ENCODE measurements at places on chromosomes 16 and 17.

- no peak for DNase-seq
Measured at GRCh38 chr16:54540525-54541180, 254.1 kb upstream of the IRX3 start.

GRCh38 chr17:34865716-34866115 lies 95.5 kb downstream of the CCT6B start:
- DNase-seq, result no peak

DNA sequence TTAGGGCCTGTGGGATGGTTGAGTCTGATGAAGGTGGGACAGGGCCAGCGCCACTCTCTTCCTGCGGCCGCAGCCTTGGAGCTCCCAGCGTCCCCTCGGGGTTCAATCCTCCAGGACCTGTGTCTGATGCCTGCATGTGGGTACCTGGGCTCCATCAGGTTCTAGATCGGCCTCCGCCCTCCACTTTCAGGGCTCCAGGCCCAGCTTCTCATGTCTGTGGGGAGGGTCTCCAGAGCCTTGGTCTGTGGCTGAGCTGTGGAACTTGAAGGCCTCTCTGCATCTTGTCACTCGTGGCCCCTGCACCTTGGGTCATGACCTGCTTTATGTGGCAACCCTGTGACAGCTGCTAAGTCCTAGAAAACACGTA lies 89.8 kb upstream of the ZNF750 start:
- no peak for DNase-seq

GRCh38 chr16:81397879-81398520 lies 46.6 kb upstream of the CMIP start:
- DNase-seq, result no peak

- DNase-seq, result no peak
Measured at GRCh38 chr17:75207760-75208159, 2.3 kb downstream of the NUP85 start.

GRCh38 chr17:77666881-77667395 lies 291.6 kb upstream of the TNRC6C start:
- DNase-seq, result peak; percentile 40

DNA sequence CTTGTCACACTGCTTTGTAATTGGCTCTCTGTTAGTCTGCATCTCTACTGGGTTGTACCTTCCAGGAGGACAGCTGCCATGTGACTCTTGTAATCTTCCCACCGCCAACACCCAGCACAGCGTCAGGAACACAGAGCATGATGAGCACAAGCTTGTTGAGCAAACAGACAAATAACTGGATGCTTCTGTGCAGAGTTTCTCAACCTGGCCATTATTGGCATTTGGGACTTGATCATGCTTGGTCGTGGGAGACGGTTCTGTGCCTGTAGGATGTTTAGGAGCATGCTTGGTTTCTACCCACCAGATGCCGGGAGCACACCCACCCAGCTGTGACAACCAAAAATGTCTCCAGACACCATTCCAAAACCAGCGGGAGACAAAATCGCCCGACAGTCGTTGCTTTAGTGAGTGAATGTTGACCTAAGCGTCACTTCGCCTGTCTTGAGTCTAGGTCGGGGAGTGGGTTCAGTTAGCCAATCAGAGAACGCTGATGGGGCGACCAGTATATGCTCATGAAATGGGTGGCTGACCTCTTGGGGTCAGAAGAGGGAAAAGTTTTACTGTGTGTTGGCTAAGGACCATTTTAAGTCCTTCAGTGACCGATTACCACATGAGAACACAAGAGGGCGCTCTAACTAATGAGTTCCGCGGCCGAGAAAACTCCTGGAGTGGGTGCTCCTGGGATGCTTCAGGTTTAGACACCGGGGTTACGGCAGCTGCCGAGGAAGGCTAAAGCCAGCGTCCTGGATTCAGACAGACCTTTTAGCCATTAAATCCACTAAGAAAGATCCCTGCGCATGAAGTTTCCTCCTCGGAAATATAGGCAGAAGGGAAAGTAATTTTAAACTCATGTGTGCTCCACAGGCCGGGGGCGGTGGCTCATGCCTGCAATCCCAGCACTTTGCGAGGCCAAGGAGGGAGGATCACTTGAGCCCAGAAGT lies 57.8 kb upstream of the TEX2 start:
- peak; percentile 35 for DNase-seq

DNA sequence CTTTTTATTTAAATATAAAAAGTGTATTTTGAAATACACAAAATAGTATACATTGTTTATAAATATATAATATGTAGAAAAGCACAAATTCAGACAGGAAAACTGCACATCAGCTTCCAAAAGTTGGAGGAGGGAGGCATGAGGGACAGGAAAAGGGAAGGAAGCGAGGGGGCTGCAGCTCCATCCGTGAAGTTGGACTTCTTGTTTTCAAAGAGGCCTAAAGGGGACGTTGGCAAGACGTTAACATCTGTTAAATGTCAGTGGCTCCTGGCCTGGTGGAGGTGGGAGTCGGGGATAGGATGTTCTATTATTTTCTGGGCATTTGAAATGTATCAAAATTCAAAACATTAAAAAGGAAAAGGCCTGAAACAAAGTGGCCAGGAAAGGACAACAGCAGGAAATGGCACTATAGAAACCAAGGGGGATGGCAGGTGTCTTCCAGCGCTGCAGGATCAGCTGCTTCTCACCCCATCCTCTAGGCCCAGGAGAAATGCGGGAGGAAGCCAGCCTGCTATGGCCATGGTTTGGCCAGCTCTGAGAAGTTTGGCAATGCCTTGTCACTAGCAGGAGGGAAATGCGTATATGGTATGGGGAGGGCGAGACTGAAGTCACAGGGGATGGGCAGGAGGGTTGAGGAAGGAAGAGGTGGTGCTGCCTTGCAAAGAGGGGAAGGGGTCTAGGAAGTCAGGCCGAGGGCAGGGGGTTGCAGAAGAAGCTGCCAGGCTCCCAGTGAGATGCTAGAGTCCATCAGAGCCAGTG lies 6.4 kb downstream of the CMTM2 start:
- no peak for DNase-seq

GRCh38 chr17:27976331-27976730 lies 66.1 kb upstream of the NLK start:
- DNase-seq, result no peak

GRCh38 chr17:3683054-3683511 lies 12.9 kb downstream of the P2RX5 start:
- DNase-seq, result peak; percentile 47

GRCh38 chr16:66487580-66488275 lies 60.6 kb downstream of the BEAN1 start:
- no peak for DNase-seq

- DNase-seq, result no peak
Measured at GRCh38 chr16:49282690-49283375, 1.2 kb upstream of the CBLN1 start.

- DNase-seq, result no peak
Measured at GRCh38 chr16:67395458-67396158, 2.3 kb upstream of the TPPP3 start.

DNA sequence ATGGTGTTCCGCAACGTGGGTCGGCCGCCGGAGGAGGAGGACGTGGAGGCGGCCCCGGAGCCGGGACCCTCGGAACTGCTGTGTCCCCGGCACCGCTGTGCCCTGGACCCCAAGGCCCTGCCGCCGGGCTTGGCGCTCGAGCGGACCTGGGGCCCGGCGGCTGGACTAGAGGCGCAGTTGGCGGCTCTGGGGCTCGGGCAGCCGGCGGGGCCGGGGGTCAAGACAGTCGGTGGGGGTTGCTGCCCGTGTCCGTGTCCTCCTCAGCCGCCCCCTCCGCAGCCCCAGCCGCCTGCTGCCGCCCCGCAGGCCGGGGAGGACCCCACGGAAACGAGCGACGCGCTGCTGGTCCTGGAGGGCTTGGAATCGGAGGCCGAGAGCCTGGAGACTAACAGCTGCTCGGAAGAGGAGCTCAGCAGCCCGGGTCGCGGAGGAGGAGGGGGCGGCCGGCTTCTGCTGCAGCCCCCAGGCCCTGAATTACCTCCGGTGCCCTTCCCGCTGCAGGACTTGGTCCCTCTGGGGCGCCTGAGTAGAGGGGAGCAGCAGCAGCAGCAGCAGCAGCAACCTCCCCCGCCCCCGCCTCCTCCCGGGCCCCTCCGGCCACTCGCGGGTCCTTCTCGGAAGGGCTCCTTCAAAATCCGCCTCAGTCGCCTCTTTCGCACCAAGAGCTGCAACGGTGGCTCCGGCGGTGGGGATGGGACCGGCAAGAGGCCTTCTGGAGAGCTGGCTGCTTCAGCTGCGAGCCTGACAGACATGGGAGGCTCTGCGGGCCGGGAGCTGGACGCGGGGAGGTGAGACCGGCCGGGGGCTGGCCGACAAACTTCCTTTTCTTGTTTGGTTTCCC lies 821 bp downstream of the SOCS7 start:
- DNase-seq, result peak; percentile 4

GRCh38 chr16:30340621-30341020 lies 14.5 kb downstream of the CD2BP2 start:
- no peak for DNase-seq
